ENCODE measurements at places on chromosomes 13 and 19.

DNA sequence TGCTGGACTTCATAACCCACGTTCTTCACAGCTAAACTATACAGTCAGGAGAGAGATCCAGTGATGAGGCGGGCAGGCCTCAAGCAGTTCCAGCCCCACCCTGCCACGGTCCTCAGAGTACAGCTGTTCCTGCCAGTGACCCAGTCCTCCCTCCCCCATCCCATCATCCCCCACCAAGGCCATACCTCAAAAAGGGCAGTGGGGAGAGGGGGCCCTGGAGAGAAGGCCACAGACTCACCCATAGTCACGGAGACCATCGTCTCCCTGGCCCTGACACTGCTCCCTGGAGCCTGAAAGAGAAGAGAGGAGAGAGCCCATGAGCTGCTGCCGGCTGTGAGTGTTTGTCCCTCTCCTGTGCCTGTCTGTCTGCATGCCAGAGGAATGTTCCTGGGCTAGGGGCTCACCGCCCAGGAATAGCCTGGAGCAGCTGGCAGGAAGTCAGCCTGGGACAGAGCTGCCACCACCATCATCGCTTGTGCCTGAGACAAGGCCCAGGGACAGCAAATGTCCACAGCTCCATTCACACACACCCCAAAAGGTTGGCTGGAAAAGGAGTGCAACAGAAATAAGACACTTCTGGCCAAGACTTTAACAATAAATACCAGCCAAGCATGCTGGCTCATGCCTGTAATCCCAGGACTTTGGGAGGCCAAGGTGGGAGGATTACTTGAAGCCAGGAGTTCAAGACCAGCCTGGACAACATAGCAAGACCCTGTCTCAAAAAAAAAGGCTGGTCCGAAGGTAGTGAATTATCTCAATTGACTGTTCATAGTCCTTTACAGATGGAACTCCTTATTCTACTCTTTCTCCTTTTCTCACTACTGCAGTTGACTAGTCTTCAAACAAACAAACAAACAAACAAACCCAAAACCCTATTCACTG is 6.4 kb downstream of the C19orf47 start:
- DNase-seq = no peak

- DNase-seq = no peak
These were observed 36.5 kb upstream of the SACS start for GRCh38 chr13:23469951-23470421.

GRCh38 chr13:71417205-71417604 is 449.8 kb downstream of the DACH1 start:
- DNase-seq = no peak

GRCh38 chr13:70310396-70311119 is 202.3 kb upstream of the KLHL1 start:
- DNase-seq = no peak

- DNase-seq = no peak
These were observed 72.7 kb upstream of the SPRY2 start for GRCh38 chr13:80413611-80414010.

DNA sequence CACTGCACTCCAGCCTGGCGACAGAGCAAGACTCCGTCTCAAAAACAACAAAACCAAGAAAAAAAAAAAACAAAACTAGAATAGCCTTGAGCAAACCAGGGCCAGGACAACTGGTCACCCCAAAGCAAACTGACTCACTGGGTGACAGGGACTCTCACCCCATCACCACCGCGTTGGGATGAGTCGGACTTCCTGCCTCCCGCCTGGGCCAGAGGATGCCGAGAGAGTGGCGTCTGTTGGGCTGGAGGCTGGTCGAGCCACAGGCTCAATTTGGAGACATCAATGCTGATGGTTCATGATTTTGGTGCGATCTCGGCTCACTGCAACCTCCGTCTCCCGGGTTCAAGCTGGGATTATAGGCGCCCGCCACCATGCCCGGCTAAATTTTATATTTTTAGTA is 11.6 kb downstream of the TMPRSS9 start:
- DNase-seq = no peak

GRCh38 chr13:27112006-27112405 is 59.6 kb downstream of the USP12 start:
- DNase-seq = no peak

GRCh38 chr13:24500977-24501376 is 11.6 kb downstream of the PARP4 start:
- no peak for DNase-seq

GRCh38 chr13:44934724-44935123 is 54.5 kb downstream of the NUFIP1 start:
- no peak for DNase-seq

- DNase-seq = no peak
These were observed 100.3 kb upstream of the WASF3 start for GRCh38 chr13:26457212-26457611.

DNA sequence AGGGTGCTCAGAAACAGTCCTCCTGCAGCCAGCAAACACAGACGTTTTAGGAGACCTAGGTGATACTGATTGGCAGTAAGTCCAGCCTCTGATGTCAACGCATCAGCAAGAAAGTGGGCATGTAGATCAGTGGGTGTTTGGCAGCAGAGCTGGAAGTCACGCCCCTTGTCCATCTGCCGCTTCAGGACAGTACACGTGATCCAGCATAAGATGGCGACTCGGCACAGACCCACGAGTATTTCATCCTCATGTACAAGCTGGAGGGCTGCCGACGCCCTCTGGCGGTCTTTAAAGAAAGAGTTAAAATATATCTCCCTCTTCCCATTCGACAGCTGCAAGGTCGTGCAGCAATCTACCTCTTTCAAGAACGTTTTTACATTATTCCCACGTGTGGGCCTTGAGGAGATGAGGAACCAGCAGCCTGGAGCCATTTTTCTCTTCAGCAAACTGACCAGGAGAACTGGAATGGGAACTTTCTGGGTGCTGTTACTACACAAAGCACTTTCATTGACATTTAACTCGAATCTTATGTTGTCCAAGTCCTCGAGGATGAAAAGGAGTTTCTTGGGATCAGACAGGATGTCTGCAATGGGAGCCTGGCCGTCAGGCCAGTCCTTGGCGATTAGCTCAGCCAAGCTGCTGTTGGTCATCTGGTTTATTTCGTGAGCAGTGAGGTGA is 22.3 kb downstream of the NLRP11 start:
- peak; percentile 7 for DNase-seq

DNA sequence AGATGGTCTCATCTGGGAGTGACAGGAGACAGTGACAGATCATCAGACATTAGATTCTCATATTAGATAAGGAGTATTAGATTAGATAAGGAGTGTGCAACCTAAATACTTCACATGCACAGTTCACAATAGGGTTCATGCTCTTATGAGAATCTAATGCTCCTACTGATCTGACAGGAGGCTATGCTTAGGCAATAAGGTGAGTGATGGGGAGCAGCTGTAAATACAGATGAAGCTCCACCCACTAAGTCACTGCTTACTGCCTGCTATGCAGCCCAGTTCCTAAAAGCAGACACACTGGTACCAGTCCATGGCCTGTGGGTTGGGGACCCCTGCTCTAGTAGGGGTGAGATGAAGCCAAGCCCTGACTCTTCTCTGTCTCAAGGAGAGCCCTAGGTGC is 10.0 kb upstream of the IGFL3 start:
- DNase-seq = no peak

DNA sequence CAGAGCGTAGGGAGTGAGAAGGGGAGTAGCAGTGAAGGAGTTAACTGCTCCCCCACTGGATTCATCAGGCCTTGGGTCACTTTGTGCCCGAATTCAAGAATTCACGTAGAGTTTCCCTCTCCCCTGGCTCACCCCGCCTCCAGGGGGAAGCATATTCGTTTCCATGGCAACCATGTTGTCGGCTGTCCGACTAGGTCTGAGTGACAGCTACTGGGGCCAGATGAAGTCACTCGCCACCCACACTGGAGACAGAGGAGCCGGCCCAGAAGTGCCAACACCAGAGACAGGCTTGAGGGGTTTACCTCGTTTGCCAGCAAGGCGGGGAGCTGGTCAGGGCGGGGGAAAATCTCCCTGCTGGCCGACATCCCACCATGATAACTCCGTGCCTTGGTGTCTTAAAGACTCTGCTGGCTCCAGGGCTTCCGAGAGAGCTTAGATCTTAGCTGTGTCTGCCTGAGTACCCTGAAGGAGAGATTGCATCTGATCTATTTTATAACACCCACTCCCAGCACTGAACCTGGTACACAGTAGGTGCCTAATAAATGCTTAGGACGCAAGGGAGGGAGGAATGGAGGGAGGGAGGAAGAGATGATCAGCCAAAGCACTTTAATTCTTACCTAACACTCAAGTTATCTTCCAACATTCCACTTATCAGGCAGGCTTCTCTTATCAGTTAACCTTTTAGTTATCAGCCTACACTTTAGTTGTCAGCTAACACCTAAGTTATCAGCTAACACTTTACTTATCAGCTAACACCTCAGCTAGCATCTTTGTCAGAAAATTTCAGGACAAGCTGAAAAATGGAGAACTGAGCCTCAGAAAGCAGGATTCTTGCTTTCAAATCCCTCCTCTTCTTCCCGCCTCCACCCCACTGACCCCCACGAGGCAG is 57.2 kb upstream of the ZNRF4 start:
- no peak for DNase-seq

GRCh38 chr13:106498571-106498970 is 36.9 kb downstream of the EFNB2 start:
- no peak for DNase-seq

DNA sequence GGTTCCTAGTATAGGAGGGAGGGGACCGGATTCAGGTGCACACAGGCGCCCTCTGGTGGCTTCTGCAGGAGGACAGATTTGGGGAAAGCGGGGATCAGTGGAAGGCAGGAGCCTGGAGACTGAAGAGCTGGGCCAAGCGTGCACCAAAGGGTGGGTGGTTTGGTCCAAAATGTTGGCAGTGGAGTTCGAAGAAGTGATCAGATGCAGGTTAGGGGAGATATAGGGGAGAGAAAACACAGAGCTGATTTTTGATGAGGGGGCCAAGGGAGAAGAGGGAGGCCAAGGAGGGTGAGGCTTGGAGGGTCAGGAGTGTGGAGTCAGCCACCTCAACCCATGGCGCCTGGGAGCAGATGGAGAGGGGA is 6.8 kb upstream of the CARM1 start:
- peak; percentile 71 for DNase-seq

GRCh38 chr13:73189776-73190175 is 131.0 kb downstream of the KLF5 start:
- DNase-seq = no peak

DNA sequence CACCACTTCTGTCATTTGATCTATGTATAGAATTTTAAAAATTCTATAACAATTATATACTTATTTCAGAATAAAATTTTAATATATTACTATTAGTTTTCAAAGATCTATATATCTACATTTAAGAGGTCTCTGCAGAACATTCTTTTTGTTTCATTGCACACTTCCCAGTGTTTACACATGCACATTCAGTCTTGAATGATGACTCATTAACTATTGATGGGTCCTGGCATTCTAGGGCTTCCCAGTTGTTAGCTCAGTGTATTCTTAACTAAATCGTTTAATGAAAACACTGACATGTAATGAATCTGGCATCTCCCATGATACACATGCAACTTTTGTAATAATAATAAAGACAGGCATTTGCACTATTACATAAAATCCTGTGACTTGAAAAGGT is 324.6 kb downstream of the KLF12 start:
- DNase-seq = no peak

- DNase-seq = no peak
These were observed 366.2 kb upstream of the TSHZ3 start for GRCh38 chr19:31715249-31715945.

GRCh38 chr13:78836238-78836784 is 177.4 kb upstream of the OBI1 start:
- no peak for DNase-seq

DNA sequence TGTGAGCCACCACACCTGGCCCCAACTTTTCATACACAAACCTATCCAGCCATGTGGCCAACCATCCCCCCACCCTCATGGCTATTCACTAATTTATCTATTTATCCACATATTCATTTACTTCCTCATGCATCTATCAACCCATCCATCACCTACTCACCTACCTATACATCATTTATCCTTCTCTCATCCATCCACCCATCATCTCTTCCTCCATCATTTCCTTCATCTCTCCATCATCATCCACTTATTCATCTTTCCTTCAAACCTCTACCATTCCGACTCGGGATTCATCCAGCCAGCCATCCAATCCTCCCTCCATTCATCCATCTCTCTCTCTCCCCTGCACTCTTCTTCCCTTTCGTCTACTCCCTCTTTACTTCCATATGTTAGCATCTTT is 54.6 kb downstream of the RYR1 start:
- DNase-seq = no peak

DNA sequence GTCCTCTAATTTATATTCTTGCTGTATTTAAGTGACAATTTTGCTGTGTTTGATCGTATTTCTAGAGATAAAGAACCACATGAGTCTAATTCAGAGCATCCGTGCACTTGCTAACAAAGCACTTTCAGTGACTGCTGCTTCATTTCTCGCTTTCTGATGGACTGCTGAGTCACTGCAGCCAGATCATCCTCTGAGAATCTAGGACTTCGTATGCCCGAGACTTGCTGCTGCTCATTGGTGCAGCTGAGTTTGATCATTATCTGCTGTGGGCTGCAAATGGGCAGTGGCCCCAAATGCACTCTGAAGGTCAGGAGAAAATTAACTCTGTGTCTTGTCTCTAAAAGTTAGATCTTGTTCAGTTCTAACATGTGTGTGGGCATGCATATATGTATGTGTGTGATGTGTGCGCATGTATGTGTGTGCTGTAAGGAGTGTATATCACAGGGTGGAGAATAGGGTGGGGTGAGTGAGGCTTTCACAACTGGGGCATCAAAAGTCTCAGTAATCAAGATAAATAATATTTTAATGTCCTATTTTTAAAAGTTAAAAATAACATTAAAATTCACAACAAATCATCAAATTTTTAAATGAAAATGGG is 342.6 kb downstream of the MTUS2 start:
- DNase-seq = no peak

- no peak for DNase-seq
These were observed 3.9 kb downstream of the ANKLE1 start for GRCh38 chr19:17285415-17286135.

DNA sequence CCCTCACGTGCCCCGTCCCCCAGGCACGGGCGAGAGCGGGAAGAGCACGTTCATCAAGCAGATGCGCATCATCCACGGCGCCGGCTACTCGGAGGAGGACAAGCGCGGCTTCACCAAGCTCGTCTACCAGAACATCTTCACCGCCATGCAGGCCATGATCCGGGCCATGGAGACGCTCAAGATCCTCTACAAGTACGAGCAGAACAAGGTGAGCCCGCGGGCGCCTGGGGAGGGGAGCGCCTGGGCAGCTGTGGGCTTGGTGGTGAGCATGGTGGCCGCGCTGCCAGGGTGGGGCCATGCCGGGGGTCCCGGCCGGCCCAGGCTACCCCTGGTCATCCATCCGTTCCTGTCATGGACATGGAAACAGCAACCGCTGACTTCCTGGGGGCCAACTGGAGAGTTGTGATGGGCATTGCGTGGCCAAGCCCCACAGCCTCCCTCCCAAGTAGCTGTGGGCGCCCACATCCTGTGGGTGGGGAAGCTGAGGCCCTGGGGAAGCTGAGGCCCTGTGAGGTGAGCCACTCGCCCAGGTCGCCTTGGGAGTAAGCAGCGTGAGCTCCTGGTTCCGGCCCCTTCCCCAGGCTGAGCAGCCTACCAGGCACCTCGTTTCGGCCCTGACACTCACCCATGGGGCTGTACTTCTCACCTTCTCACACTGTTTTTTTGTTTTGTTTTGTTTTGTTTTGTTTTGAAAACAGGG is 16.1 kb downstream of the GNA11 start:
- DNase-seq = no peak

GRCh38 chr19:4559569-4559968 is at the start of gene SEMA6B:
Gene SEMA6B, minus strand, starts transcription at chr19:4559684. Its CDS starts 1,227 bp downstream, at chr19:4558457.
- no peak for DNase-seq

All from central memory CD4-positive, alpha-beta T cell (primary cell).